ENCODE measurements at places on chromosomes 1 and 21.
A peak's percentile ranks its signal among the peaks of the same experiment; 100 is the strongest.

DNA sequence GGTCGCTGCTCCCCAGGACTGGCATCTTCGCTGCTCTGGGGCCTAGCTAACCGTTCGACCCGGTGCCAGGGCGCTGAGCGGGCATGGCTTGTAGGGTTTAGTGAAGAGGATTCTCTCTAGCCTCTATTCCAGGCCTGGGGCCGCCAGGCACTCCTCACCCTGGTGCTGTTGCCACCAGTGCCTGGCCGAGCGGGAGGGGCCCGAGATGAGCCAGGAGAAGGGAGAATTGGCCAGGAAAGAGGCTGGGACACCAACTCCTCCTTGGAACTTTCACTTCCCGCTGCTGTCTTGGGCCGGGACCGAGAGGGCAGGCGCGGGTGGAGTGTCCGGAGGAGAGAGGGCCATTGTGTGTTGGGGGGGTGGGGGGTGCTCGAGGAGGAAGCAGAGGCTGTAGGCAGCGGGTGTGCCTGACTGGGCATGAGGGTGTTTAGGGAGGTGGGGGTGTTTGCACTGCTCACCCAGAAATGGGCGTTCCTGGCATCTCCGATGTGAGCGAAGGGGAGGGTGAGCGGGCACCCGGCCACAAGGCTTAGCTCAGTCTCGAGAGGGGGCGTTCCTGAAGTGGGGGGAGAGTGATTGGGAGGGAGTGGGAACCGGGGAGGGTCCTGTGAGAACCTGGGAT is 772 bp downstream of the ADAM15 start:
- DNase-seq: peak; percentile 77

GRCh38 chr1:229942501-229942900 is 124.5 kb upstream of the GALNT2 start:
- no peak for DNase-seq

DNA sequence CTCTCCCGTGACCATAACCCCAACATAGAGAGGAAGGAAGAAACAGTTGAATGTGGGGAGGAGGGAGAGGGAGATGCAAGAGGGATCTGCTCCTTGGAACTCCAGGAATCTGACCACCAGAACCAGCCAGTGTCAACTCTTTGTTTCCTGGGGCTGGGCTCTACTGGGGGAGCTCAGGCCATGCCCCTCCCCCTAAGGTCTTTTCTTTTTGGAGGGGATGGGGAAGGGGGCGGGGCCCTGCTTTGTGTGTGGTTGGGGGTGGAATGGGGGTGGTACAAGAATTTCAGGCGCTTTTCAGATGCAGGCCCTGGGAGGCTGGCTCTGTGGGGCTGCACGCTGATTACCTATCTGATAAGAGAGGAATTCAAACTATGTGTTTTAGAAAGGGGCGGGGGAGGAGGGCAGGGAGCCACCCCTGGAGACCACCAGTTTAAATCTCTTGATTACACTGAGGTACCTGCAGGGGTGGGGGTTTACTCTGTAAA is 8.3 kb downstream of the LIN28A start:
- DNase-seq: no peak

- DNase-seq: no peak
Observed at GRCh38 chr1:30990591-30990990, 74.9 kb downstream of the PUM1 start.

- no peak for DNase-seq
Observed at GRCh38 chr1:89166705-89167104, 9.1 kb downstream of the GBP7 start.

DNA sequence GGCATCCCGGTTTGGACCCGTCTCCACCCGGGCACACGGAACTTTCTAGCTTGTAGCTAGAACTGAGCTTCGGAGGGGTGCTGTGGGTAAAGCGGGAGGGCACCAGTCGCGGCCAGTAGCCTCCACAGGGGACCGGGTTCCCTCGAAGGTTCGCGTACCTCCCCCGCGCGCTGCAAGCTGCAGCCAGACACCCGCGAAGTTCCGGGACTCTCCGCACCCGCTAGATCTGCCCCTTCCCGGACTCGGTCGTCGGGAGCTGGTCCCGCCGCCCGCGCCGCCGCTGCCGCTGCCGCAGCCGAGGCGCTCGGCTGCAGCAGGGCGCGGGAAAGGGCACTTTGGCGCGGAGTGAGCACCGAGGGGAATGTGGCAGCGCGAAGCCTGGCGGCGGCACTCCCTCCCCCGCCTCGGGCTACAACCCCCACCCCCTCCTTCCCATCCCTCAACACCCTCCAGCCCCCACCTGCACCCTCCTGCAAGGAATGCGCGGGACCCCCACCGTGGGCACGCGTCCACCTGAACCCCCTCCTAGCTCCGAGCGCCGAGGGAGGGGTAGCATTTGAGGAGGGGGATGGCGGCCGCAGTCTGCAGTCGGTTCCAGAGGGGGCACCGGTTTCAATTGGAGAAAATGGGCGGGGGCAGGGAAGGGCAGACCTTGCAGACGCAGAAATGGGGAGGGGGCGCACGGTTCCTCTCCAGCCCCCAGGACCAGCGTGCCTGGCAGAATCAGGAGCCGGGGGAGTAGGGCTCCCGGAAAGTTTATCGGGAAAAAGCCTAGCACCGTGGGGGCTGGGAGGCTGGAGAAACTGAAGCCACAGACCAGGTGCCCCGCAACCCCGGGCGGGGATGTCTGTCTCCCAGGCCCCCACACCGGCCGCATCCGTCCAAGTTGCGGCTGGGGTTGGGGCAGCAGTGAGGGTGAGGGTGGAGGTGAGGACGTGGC is 968 bp downstream of the CSMD2 start:
- DNase-seq: no peak

- no peak for DNase-seq
Observed at GRCh38 chr1:238099871-238100270, 209.1 kb upstream of the ZP4 start.

DNA sequence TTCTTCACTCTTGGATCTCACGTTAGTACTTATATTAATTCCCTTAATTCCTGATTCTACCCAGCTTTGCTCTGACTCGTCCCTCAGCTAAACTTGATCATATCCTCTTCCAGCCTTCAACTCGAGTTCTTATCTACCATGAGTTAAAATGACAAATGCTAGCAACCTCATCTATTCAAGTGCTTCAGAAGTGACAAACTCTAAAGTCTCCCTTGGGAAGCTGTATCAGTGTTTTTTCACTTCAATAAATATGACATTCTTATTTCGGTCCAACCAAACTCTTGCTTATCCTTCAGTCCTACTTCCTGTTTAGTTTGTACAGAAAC is 75.3 kb downstream of the FOXJ3 start:
- no peak for DNase-seq

DNA sequence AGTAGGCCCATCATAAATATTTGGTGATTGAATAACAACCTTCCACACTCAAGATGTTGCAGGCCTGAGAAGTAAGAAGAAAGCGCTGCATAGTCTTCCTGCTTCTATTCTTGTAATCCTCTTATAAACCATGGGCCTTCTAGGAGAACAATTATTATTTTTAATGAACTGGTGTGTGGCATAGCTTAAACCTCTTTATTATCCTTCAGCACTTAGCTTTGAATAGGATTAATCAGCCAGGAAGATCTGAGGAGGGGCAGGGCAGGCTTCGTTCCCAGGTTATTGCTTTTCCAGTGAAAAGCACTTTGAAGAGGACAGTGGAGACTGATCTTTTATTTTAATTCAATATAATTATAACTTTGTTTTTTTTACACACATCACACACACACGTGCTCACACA is 42.3 kb downstream of the KIF26B start:
- no peak for DNase-seq

- DNase-seq: no peak
Observed at GRCh38 chr1:97119260-97120158, 397.9 kb downstream of the PTBP2 start.

- no peak for DNase-seq
Observed at GRCh38 chr21:34545079-34545884, 33.3 kb upstream of the KCNE1 start.

DNA sequence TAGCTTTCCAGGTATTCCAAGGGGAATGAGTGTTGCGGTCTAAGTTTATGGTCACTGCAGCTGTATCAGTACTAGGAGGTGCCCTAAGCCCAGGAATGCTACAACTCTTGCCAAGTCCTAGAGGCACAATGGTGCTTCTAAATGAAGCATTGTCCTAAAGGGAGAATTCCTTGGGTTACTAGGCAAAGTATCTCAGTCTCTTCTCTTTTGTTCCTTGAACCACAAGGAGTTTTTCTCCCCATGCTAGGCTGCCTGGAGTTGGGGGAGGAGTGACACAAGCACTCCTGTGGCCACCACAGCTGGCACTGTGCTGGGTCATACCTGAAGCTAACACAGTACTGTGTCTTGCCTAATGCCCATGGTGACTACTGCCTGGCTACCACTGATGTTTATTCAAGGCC is 50.7 kb downstream of the KMO start:
- DNase-seq: no peak

DNA sequence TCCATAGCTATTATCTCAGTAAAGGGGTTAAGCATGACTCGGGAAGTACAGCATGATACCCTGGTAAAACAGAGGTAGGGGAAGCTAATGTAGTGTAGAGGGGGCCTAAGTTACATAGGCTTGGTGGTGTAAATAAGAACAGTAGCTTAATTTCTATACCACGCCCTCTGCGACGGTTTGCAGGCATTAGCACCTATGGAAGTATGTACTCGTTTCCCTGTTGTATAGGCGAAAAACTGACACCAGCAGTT is 470 bp upstream of the NAXE start:
- DNase-seq: no peak

- DNase-seq: no peak
Observed at GRCh38 chr21:15687208-15687607, 42.6 kb upstream of the USP25 start.

- DNase-seq: no peak
Observed at GRCh38 chr1:24175033-24175755, 11.9 kb downstream of the IFNLR1 start.

GRCh38 chr1:77533660-77534305 is 148.7 kb downstream of the ZZZ3 start:
- no peak for DNase-seq

- DNase-seq: peak; percentile 10
Observed at GRCh38 chr21:45390831-45391742, 13.9 kb upstream of the COL18A1 start.

DNA sequence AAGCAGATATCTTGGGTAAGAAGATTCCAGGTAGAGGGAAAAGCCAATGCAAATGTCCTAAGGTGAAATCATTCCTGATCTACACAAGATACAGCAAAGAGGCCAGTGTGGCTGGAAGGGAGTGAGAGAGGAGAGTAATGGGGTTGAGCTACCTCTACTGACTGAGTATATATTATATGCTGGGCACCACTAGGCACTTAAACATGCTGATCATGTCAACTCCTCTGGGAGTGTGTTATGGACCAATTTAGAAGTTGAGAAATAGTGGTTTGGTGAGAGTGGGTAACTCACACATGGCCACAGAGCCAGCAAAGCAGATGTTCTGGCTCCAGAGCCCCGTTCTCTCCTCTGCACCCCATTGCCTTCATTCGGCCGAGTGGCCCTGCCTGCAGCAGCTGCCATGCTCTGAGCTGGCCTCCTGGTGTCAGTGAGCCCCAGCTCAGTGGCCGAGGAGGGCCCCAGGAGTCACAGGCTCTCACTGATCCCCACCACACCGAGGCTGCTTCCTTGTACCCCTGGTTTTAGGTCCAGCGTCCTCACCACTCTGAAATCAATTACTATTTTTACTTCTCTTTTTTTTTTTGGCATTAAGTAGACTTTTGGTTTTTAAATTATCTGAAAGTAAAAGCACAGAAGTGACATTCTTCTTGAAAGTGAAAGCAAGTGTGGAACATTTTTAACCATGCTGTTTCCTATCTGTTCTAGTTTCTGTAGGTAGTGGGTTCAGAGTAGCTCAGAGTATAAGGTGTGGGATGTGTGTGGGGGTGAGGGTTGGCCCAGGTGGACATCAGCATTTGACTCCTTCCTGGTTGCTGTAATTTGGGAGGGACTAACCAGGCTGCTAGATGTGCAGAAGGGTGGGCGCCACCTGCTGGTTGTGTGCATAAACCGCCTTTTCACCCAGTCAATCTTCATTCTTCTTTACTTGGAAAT is 45.8 kb upstream of the CRNN start:
- DNase-seq: peak; percentile 84

GRCh38 chr1:146036965-146037646 is 15.6 kb upstream of the HJV start:
- DNase-seq: peak; percentile 83

GRCh38 chr1:39213511-39214002 is 9.1 kb downstream of the MACF1 start:
- DNase-seq: no peak

- DNase-seq: peak; percentile 79
Observed at GRCh38 chr1:204075139-204075521, 2.2 kb downstream of the SOX13 start.

- DNase-seq: no peak
Observed at GRCh38 chr1:174417921-174418320, 29.8 kb upstream of the GPR52 start.

- no peak for DNase-seq
Observed at GRCh38 chr1:210394281-210394821, 65.6 kb downstream of the HHAT start.

- DNase-seq: no peak
Observed at GRCh38 chr1:171983584-171983983, 142.3 kb downstream of the DNM3 start.

- DNase-seq: no peak
Observed at GRCh38 chr1:54595956-54596498, 27.3 kb downstream of the FAM151A start.

- no peak for DNase-seq
Observed at GRCh38 chr21:33386222-33386784, 16.9 kb upstream of the IFNGR2 start.

DNA sequence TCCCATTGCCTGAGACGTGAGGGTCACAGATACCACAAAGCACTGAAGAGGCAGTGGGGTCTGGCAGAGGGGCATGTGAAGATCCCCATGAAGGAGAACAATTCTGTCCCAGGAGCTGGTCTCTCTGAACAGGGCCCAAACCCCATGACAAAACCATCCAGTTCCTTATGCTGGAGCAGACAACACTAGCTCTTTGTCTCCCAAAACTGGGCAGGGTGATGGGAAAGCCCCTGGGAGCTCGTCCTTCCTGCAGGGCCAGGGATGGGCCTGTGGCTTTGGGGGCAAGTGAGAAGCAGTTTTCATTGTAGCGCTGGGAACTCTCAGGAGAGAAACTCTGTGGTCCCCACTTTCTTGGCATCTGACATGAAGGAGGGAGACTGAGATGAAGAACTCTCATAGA is 8.8 kb downstream of the ETV3L start:
- no peak for DNase-seq

DNA sequence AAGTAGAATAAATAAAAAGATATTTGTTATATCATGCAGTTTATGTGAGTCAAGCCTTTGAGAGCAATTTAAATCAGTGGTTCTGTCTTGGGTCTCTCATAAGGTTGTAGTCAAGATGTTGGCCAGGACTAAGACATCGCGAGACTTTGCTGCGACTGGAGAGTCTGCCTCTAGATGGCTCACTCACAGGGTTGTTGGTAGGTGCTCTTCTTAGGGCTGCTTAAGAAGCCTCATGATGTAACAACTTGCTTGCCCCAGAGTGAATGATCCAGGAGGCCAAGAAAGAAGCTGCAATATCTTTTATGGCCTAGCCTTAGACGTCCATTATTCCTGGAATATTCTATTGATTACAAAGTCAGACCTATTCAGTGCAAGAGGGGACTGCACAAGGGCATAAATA is 73.1 kb upstream of the CACHD1 start:
- no peak for DNase-seq

GRCh38 chr1:41499591-41499990 is 15.1 kb upstream of the EDN2 start:
- DNase-seq: no peak

Measured in aorta (tissue), 5 donors.